ENCODE measurements at places on chromosomes 1 and 21.

DNA sequence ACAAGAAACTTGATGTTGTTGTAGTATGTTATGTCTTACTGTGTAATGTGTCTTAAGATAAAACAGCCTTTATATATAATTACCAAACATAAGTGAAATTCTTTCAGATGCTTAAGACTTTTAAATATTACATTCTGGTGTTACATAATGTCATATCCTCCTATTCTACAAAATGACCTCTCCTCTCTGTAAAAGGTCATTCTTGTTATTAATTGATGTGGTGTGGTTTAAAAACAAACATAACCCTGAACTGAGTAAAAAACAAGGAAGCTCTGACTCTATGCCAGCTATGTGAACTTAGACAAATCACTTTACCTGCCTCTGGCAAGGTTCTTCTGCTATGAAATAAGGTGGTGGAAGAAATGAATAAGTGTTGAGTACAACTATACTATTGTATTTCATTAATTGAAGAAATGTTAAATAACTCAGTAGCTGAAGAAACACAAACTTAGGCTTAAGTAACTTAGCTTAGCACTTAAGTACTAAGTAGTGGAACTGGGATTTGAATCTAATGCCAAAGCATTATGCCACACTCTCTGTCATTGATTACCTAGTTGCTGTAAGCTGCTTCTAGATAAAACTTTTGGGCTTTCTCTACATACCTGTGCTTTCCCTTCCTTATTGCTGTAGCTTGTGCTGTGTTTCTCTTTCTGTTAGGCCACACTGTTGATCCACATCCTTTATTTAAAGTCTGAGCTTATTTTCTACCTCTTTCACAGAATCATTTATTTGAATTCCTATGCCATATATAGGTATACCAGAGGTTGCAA, 859 bp upstream of the ANGPTL1 start:
- no peak for DNase-seq

- DNase-seq: no peak
Observed at GRCh38 chr21:45544449-45545235, 2.4 kb upstream of the SLC19A1 start.

- DNase-seq: no peak
Observed at GRCh38 chr1:199978408-199978940, 49.0 kb upstream of the NR5A2 start.

- DNase-seq: no peak
Observed at GRCh38 chr1:196464480-196464941, 143.7 kb downstream of the KCNT2 start.

GRCh38 chr1:169086603-169087455, 19.7 kb upstream of the ATP1B1 start:
- DNase-seq: no peak

DNA sequence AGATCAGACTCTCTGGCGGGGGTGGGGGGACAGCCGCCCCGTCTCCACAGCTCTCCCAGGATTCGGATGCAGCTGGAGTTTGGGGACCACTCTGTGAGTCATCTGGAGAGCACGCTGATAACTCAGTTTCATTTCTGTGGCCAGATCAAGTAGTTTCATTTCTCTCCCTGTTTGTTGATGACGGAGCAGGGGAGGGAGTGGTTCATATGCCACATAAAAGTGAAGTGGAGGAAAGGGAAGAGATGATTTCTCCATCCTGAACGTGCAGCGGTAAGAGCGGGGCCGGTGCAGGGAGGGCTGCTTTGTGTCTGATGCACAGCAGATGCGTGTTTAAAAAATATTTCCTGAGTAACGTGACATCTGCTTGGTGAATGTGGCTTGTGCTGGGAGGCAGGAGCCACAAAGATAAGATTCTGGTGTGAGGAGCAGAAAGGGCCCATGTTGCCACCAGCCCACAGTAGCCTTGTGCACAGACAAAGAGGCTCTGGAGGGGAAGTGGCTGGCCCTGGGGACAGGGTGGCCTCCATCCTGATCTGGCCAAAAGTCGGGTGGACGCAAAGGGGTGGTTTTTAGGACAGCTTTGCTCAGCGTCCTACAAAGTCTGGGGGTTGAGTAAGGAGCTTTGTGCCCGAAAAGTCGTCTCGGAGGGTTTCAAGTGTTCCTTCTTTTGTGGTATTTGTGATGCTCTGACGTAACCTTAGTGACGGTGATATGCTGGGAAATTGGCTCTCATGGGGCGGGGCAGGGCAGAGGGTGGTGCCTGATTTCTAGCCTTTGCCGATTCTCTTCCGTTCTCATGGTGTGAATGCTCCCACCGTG, at the start of gene MX2:
MX2 (plus strand) TSS at position 242 of the 819 bp plus-strand sequence. CDS start 14,880 bp downstream, outside the sequence.
- DNase-seq: peak; percentile 60

- no peak for DNase-seq
Observed at GRCh38 chr1:93566227-93566626, 115.4 kb downstream of the BCAR3 start.

GRCh38 chr1:113734357-113735055, 24.8 kb downstream of the PHTF1 start:
- no peak for DNase-seq

DNA sequence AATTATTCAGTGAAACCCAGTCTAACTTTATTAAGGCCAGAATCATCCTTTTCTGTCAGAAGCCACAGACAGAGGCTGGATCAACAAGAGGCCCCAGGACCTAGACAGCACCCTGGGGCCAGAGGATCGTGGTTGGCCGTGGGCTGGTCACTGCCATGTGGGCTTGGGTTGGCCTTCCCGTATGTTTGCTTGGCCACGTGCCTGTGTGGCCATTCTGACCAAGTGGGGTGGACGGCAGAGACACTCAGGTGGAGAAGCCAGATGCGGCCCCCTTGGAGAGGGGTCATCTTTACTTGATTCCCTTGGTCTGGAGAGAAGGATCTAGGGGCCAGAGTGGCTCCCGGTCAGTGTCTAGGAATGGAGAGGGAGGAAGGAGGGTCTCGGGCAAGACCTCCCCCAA, 327.9 kb downstream of the CAMTA1 start:
- no peak for DNase-seq

GRCh38 chr1:39655578-39656268, 16.2 kb downstream of the NT5C1A start:
- no peak for DNase-seq

GRCh38 chr1:56439610-56440264, 139.6 kb downstream of the PLPP3 start:
- DNase-seq: no peak

DNA sequence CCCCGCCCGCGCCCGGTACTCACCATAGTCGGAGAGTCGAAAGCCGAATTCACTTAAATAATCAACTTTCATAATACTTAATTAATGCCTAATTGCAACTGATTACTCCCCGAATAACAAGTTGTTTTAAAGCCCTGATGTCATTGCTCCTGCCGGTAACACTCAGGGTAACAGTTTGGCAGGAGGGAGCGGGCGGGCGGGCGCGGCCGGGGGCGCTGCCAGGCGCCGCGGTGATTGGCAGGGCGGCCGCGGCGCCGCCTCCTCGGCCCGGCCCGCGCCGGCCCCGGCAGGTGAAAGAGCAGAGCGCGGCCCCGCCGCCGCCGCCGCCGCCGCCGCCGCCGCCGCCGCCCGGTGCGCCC, 102.2 kb downstream of the CASZ1 start:
- DNase-seq: no peak

DNA sequence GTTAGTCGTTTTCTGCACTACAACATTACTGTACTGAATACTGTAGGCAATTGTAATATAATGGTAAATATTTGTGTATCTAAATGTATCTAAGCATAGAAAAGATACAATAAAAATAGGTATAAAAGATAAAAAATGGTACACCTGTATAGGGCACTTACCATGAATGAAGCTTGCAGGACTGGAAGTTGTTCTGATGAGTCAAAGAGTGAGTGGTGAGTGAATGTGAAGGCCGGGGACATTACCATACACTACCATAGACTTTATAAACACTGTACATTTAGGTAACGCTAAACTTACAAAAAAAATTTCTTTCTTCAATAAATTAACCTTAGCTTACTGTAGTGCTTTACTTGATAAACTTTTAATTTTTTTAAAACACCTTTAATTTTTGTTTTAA, 13.5 kb downstream of the OSBPL9 start:
- DNase-seq: no peak

DNA sequence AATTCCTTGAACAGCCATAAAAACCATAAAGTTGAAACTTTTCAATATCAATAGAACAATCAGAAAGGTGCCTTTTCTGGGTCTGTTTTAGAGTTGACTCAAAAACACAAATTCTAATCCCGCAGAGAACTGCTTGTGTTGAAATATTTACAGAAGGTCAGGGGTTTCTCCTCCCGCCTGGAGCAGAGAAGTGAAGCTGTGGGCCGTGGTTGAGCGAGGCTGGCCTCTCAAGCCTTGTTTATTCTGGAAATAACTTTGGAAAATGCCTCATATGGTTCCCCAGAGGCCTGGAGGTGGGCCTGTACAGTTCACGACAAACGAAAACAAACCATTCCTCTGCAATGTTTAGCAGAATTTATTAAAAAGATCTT, 90.8 kb upstream of the ERRFI1 start:
- DNase-seq: no peak

DNA sequence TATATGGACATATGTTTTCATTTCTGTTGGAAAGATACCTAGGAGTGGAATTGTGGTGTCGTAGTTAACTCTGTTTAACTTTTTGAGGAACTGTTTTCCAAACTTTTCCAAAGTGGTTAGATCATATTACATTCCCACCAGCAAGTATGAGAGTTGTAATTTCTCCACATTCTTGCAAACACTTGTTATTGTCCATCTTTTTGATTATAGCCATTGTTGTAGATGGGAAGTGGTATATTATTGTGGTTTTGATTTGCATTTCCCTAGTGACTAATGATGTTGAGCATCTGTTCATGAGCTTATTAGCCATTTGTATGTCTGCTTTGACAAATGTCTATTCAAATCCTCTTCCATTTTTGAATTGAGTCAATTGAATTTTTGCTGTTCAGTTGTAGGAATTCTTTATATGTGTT, 19.8 kb downstream of the CAMTA1 start:
- no peak for DNase-seq

- DNase-seq: no peak
Observed at GRCh38 chr1:22591576-22591975, 28.3 kb downstream of the EPHA8 start.

- no peak for DNase-seq
Observed at GRCh38 chr1:65512967-65513780, 92.7 kb downstream of the LEPR start.

- DNase-seq: no peak
Observed at GRCh38 chr21:36792505-36792967, 93.6 kb downstream of the SIM2 start.

- DNase-seq: no peak
Observed at GRCh38 chr1:12125422-12126355, 41.1 kb upstream of the TNFRSF1B start.

DNA sequence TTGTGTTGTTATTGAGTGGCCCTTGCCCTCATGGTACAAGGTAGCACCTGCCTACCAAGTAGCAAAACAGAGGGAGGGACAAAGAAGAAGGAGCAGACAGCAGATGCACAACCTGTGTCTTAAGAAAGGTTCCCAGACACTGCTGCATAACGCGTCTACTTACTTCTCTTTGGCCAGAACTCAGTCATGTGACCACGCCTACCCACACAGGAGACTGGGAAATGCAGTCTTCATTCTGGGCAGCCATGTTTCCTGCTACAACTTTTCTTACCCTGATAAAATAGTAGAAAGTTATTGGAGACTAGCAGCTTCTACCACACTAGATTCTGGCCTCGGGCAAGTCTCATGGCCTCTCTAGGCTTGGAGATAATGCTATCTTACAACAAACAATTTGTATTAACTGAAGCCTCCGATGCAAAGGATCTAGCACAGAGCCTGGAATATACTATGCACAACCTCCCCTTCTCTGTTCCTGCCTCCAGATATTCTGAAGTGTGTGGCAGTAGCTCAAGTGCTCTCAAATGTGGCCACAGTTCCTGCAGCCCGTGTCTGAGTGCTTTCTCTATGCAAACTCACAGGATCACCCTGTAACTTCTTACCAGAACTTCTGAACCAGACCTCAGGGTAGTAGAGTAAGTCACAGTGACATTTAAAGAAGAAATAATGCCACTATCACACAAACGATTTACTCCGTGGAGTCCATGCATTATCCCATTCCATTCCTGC, 34.1 kb upstream of the BTG2 start:
- no peak for DNase-seq

DNA sequence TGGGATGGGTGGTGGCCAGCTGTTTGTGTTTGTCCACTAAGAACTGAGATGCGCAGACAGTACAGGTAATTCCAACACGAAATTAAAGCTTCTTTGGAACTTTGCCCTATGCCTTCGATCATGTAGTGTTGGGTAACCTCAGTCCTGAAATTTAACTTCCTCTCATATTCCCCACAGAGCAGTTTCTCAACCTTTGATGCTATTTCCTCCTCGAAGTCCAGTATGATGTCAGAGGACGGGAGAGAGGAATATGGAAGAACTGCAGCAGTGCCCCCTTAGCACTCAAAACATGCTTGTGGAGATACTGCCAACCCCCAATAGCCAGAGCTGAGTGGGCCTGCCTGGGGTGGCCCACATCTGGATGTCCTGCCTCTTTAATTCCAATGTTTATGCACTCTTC, 3.6 kb downstream of the LPAR3 start:
- no peak for DNase-seq

Data from activated T-cell treated with anti-CD3 and anti-CD28 coated beads for 48 hours (primary cell).